ENCODE measurements at places on chromosomes 2 and 18.

GRCh38 chr2:233380132-233380895 lies 26.0 kb downstream of the DGKD start:
- DNase-seq, result no peak

- DNase-seq, result no peak
Measured at GRCh38 chr2:126115975-126116374, 540.0 kb upstream of the GYPC start.

DNA sequence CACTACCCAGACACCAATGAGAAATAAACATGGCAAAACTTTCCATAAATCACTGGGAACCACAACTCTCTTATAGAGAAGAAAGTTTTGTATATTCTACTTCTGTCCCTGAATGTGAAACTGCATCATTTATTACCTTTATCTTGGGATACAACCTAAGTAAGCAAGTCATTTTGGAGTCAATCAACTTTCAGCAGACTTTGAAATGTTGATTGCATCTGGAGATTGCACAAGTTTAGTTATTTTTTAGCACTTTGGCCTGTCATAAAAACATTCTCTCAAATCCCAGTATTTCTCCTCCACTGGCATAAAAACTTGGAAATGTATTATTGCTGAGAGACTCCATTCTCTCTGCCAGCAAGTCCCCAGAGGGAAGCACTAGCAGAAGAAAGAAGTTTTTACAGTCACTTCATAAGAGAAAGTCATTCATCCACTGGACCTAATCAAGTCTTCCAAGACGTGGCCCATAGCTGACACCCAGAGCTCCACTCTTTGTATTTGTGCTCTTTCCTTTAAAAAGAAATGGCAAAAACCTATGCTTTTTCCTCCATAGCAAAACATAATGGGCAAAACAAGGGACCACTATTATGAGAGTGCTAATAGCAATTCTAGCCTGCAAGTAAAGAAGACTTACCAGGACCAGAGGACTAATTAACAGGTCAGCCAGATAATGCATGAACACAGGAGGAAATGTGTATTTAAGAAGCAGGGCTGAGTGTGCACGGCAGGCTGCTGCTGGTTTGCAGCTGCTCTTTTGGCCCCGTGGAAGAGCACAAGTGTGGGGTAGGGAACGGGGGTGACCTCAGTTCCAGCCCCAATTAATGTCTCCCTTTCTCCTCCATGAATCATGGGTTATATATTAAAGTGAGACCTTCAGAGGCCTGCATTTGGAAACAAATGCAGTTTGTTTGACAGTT lies 171.5 kb downstream of the INO80D start:
- DNase-seq, result no peak

DNA sequence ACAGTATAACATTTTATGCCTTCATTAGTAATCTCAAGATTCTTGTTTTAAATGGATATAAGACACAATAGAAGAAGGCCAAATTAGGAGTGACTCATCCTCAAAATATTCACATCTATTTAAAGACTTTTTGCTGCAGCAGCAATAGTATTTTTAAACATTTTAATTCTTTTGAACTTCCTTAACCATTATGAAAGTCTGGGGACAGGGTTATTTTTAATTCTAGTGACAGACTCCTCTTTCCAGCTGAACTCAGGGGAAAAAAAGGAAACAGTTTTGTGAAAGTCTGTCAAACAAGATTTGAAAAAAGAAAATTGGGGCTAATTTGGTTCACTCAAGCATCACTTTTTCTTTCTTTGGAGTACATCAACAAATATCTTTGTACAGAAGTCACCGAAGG lies 541.8 kb downstream of the NUP35 start:
- DNase-seq, result no peak

- no peak for DNase-seq
Measured at GRCh38 chr2:131517106-131517831, 10.4 kb upstream of the CCDC74A start.

- DNase-seq, result no peak
Measured at GRCh38 chr2:117607202-117607601, 207.3 kb upstream of the DDX18 start.

- DNase-seq, result no peak
Measured at GRCh38 chr2:231785822-231786176, 446 bp upstream of the COPS7B start.

GRCh38 chr2:132479155-132479554 lies 62.5 kb downstream of the GPR39 start:
- no peak for DNase-seq

DNA sequence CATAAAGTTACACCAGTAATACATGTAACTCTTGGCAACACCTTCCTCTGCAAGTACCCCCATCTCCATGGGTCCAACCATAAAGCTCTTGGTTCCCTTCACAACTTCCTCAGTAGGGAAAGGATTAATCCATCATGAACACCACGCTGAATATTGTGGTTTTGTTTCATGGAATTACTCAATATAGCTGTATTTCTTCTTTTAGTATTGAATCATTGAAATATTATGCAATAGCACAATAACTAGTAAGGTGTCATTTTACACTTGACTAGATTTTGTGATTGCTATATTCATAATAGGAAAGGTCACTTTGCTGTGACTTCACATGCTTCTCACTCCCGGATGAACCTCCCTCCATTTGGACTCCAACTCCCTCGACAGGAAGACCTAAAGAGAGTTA lies 29.7 kb upstream of the PID1 start:
- no peak for DNase-seq

DNA sequence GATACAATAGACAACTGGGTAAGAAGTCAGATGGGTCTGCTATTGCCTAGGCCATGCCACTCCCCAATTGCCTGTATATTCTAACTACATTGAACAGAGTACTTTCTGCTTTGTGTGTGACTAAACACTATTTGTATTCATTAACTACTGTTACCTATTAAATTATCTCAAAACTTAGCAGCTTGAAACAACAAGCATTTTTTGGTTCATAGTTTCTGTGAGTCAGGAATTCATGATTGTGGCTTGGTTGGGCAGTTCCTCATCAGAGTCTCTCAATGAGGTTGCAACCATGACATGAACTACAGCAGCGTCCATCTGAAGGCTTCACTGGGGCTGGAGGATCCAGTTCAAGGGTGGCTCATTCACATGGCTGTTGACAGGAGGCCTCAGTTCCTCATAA lies 205.7 kb downstream of the EN1 start:
- no peak for DNase-seq

GRCh38 chr2:227035711-227036367 lies 128.2 kb downstream of the COL4A4 start:
- DNase-seq, result no peak

- no peak for DNase-seq
Measured at GRCh38 chr2:238894950-238895298, 47.0 kb downstream of the TWIST2 start.

GRCh38 chr18:6333981-6334380 lies 80.7 kb downstream of the L3MBTL4 start:
- DNase-seq, result no peak

DNA sequence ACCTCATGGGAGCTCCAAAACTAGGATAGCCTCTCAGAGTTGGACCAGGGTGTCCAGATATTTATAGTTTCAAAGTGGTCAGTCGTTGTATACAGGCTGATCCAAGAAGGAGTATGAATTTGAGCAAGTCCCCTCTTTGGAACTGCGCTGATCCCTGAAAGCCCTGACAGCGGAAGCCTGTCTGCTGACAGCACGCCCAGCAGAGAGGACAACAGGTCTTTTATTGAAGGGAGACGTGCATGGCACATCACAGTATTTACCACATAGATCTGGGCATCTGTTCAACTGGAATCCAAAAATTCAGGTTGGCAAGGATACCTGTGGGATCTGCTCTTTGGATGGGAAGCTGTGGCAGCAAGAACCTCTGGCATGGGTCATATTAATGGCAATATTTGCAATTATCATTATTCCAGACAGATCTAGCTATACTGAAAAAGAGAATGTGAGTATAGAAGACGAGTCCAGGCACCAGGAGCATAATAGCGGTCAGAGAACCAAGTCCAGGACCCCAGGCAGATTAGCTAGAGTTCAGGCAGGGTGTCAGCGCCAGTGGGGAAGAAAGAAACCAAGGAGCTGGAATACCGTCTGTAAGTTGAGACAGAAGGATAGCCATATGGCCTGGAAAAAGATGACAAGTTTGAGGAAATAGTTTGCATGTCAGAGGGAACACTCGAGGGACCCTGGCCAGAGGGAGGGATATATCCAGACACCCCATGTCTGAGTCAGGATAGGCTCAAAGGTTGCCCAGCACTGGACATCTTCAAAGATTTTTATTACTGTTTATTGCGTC lies 260.4 kb upstream of the FANCL start:
- no peak for DNase-seq

DNA sequence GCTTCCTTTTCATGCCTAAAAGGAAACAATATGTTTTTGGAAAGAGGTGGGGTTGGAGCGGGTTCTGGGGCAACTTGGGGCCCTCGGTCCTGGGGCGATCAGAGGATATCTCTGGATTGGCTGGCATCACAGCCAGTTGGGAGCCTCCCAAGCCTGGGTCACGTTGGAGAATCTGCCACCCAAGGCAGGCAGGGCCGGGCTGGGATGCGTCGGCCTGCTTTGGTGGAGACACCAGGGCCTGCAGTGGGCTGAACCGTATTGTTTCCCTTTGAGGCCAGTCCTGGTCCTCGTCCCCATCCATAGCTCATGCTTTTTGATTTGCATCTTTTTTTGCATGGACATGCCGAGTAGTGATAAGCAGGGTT lies 235.8 kb downstream of the ATAD2B start:
- DNase-seq, result no peak

All from stimulated activated CD8-positive, alpha-beta memory T cell treated with anti-CD3 and anti-CD28 coated beads, Interleukin-15, amount 100 ng/mL, for 24 hours (primary cell).